ENCODE measurements at places on chromosomes 5 and 9.

DNA sequence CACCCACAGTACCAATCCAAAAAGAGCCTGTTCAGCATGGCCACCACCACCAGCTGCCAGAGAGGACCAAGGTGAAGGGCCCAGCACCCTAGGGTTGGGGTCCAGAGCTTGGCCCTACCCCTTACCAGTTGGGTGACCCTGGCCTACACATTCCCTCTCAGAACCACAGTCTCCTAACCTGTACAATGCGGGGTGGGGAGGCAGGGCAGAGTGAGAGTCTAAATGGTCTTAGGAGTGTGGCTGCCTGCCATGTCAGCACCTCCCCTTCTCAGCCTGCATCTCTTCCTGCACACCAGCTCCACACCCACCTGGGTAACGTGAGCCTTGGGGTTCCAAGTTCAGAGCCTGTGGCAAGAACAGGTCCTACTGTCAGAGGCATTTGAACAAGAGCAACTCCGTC is 92.2 kb downstream of the C5orf15 start:
- DNase-seq = no peak

DNA sequence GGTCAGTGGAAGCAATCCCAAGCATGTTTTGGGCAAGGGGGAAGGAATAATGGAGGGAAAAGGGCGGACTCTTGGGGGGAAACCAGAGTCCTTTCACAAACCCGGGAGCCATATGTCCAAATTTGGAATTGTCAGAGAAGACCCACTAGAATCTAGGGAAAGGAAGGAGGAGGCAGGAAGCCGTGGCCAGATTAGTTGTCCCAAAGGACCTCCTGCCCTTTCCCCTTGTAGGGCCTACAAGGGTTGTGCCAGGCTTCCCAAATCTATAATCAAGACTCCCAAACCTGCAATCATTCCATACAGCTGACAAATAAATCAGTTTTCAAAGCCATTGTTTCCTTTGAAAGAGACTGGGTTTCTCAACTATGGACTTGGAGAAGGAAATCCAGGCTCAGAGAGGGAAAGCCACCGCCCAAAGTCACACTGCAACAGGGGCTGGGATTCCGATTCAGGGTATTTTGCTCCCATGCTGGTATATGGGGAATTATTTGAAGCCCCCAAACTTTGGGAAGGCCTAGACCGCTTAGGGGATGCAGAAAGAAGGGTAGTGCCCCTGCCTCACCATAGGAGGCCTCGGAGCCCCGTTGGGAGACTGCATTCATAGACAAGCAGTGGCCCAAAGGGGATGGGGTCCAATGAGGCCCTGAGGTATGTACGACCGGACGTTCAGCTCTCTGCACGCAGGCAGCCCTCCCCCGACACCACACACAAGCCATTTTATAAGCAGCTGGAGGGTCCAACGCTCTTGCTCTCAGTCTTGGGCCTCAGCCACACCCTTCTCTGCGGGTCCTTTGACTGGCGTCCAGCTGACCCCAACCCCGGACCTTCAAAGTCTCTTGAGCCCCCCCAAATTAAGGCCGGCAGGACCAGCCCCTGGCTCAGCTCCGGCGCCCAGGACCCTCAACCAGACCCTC is 815 bp downstream of the ANXA6 start:
- DNase-seq = no peak

GRCh38 chr5:160030631-160031377 is 21.9 kb downstream of the TTC1 start:
- no peak for DNase-seq

GRCh38 chr5:135541807-135542502 is 6.2 kb upstream of the NEUROG1 start:
- no peak for DNase-seq

DNA sequence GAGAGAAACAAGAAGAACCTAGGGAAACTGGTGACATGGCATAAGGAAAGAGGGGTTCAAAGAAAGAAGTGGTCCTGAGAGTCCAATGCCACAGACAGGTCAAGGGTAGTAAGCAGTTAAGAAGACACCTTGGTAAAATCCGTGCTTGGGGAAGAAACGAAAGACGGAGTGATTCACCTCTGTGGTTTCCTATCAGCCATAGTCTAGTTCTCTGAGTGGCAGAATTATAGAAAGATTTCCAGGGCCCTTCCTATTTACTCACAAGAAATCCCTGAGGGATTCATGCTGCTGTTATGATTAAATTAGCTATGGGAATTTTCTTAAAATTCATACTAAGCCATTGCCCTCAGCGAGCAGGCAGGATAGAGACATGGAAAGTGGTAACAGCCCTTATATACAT is 31.7 kb downstream of the IL33 start:
- no peak for DNase-seq

GRCh38 chr5:4758550-4758949 is 381.6 kb upstream of the ADAMTS16 start:
- DNase-seq = no peak

DNA sequence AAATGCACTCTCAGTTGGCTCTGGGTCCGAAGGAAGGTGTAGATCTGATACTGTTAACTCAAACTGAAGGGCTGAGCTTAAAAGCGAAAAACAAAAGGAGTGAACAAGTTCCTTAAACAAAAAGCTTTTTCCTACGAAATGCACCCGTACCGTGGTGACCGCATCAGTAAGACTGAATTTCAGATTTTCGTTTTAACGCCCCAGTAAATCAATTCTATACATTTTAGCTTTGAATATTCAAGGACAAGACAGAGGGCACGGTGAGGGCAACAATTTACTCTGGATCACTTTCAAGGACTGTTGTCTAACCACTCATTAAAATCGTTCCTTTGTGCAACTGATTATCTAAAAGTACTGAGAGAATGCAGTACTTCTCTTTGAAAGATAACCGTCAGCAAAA is 1.9 kb downstream of the HOMER1 start:
- DNase-seq = no peak

GRCh38 chr5:58793888-58794657 is 211.2 kb downstream of the RAB3C start:
- DNase-seq = no peak

DNA sequence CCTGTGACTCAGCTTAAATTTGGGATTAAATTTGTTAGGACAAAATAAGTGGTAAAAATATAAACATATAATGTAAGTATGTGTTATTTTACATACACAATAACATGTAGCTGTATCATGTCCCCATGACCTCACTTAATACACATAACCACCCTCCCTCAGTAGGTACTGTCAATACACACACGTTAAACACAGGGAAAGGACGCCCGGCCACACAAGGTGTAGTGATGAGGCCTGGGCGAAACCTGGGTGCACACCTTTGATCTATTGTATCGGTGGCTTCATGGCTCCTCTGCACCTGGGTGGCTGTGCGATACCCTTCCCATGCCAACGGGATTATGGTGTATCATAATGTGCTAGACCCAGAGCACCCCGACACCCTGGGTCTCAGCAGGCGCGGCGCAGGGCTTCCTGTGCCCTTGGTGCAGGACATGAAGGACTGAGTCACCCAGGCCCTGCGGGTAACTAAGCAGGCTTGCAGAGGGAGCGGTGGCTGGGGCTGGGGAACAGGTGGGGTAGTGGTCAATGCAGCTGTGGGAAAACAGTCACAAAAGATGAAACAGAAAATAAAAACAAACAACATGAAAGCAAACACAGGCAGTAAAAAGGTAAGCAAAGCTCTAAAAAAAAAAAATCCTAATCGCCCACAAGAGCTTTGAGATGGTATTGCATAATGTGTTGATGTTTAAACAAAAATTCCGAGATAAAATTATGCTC is 127.5 kb upstream of the RETREG1 start:
- DNase-seq = no peak

GRCh38 chr9:20087481-20087880 is 298.6 kb upstream of the SLC24A2 start:
- no peak for DNase-seq

DNA sequence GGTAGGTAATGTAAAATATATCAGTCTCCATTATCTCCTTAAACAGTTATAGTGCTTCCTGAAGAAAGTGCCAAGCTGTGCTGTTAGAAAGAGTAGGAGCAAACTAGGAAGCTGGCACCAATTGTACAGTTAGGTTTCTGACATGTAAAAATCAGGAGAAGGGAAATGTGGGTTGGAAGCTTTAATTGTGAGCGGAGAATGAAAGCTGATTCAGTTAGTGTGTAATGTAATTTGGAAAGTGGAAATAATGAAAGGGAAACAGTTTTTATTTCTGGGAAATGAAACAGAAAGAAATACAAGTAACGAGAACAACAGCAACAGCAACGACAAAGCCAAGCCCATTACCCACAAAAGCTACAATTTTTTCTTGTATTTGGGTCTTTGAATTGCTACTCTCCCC is 48.8 kb upstream of the JAK2 start:
- no peak for DNase-seq

DNA sequence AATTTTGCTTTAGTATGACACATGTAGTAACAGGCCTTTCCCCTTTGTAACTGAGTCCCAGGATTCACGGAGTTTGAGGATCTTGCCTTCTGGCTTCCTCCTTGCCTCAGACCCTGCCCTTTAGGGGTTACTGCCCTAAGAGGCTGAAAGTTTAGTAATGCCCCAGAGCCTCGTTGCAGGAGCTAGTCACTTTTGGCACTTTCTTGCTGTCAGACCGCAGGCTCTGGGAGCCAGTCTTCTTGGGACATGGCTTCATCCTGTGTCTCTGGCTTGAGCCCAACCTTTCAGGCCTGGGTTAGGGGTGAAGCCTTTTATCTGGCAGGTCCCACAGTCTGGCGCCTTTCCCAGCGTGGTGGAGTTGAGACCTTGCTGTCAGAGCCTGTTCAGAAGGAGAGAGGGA is 185.6 kb upstream of the DMRT1 start:
- DNase-seq = no peak

DNA sequence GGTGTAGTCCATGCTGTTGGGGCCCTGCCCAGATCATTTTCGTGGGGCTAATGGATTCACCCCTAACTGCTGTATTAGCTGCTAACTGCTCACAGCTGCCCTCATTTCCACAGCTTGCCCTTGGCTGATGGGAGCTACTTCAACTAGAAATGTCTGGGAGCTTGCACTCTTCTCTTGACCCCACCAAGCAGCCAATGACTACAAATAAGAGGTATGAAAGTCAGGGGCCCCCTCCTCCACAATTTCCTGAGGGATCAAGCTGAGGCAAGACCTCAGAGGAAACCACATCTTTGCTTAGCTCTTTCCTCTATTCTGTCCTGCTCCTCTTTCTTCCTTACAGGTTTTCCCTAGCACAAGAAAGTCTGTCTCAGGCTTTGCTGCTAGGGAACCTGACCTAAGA is 397.5 kb downstream of the MLLT3 start:
- no peak for DNase-seq

GRCh38 chr9:108544866-108545265 is 310.9 kb downstream of the ACTL7B start:
- DNase-seq = no peak

DNA sequence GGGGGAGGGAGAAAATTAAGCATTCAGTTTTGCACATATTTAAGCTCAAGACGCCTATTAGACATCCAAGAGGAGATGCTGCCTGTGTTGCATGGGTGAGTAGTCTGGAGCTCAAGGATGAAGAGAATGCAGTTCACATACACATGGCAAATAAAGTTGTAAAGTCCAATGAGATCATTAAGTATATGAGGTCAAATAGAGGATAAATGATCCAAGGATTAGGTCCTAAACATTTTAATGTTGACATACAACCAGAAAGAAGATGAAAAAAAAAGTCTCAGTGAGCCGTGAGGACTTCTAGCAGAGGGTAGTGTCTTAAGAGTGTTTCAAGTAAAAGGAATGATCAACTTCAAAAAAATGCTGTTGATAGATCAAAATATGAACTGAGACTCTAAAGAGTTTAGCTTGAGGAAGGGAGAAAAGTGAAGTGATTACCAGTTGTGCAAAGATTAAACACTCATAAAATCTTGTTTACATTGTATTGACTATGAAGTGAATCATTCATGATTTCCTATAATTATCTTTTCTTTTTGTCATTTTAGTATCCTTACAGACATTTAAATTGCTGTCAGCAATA is 251.8 kb downstream of the ZNF608 start:
- no peak for DNase-seq

DNA sequence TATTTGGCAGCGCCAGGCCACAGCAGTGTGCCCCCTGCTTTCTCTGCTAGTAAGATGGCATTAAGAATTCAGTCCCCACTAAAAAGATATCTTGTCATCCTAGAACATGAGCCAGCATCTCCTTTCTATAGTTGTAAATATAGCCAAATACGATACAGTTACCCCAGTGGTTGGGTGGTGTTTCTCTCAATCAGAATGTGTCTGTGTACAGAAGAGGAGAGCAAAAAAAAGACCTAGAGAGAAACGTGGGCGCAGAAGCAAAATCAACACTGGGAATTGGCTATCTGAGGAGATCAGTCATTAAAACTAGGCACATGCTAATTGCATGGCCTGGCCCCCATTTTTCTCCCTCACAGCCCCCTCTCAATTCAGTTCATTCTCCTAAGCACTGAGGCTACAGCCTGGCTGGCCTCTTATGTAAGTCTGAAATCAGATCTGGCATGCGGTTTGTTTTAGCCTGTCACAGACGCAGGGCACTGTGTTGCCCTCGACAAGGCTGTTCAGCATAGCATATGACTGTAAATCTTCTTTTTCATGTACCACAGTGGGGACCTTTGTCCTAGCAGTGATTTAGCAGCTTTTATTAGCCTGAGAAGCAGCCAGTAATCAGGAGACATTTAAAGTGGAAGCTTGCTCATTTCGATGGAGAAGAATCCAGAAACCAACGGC is 57.8 kb downstream of the RORB start:
- DNase-seq = no peak

DNA sequence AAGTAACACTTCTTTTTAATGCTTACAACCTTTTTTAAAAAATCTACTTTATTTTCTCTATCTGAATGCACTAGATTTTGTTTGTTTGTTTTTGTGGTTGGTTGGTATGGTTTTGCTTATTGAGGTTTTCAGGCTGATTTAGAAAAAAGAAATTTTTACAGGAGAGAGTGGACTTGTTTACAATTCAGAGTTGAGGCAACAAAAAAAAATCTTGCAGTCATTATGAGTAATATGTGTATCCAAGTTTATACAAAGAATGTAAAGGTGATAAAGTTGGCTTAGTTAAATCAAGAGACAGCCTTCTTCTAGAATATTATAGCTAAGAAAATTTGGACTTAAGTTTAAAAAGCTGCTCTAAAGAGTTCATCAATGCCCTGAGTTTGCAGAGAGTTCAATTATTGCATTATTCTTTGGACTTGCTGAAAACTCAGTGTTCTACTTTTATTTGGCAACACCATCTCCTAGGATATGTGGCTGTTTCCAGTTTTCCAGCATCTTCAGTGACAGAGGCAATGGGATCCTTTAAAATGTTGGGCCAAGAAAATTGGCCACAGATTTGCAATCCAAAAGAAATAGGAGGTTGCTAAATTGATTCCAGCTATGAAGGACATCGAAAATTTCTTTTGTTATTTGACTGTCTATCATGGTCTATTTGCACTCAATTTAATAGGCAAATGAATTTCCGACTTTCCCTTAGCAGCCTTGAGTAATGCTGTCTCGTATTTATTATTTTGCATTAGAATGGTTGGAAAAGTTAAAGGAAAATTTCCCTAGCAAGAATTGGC is 10.7 kb downstream of the STK32A start:
- DNase-seq = no peak

GRCh38 chr9:132744881-132745755 is 74.9 kb downstream of the GTF3C4 start:
- DNase-seq = no peak

- DNase-seq = no peak
Measured at GRCh38 chr9:134321531-134321930, 4.7 kb upstream of the RXRA start.

GRCh38 chr9:115385383-115386122 is 267.6 kb upstream of the TNC start:
- DNase-seq = no peak

- DNase-seq = no peak
Measured at GRCh38 chr9:86955561-86955960, 8.3 kb upstream of the GAS1 start.

GRCh38 chr9:123544007-123544827 is 188.2 kb downstream of the CRB2 start:
- no peak for DNase-seq

- no peak for DNase-seq
Measured at GRCh38 chr5:55929020-55929799, 65.6 kb downstream of the IL6ST start.
